ENCODE measurements at places on chromosomes 3 and 15. TPM values are rescaled to one million over a fixed set of nuclear protein-coding genes. Genes with fewer than 3 reads are reported as not detected.

Gene GJD2
- not detected for polyA plus RNA-seq

Gene RASGRF1
- 0.07 TPM for polyA plus RNA-seq

Gene C2CD4A
- 0.31 TPM for polyA plus RNA-seq

Gene GOLGA8J
- polyA plus RNA-seq, result 0.77 TPM

Gene SLC24A5
- polyA plus RNA-seq, result 1.1 TPM

Gene DNASE1L3
- polyA plus RNA-seq, result 17.2 TPM

Gene TXNRD3
- polyA plus RNA-seq, result 19.7 TPM

Gene CASR
- polyA plus RNA-seq, result 27.1 TPM
